GM12892 (cell line): ENCODE measurements at places on chromosomes 16 and 17.

GRCh38 chr16:52572656-52573055 lies 25.7 kb upstream of the TOX3 start:
- no peak for DNase-seq

- DNase-seq = no peak
Observed at GRCh38 chr16:88826070-88826840, 14.5 kb upstream of the APRT start.

DNA sequence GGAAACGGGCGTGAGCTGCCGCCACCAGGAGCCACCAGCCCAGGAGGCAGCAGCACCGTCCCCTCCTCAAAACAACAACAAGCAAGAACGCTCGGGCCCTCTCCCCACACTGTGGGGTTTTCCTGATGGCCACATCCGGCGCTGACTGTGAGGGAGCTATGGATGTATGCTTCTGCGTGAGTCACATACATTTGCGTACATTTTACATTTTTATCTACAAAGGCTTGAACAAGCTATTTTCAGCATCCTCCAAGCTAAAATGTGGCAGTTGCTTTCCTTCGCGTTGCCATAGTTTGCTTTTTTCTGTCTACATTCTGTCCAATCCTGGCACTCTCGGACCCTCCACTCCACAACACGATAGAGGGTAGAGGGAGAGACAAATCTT lies 2.0 kb upstream of the ABR start:
- DNase-seq = no peak

- DNase-seq = no peak
Observed at GRCh38 chr17:18326039-18326438, 10.9 kb downstream of the SMCR8 start.

GRCh38 chr17:61380836-61381525 lies 18.7 kb upstream of the TBX2 start:
- DNase-seq = no peak

- DNase-seq = no peak
Observed at GRCh38 chr16:71536752-71537499, 10.7 kb downstream of the CHST4 start.

GRCh38 chr17:79657036-79657435 lies 46.2 kb upstream of the RBFOX3 start:
- no peak for DNase-seq
